ENCODE measurements at places on chromosomes 5 and 9.

- no peak for DNase-seq
Observed at GRCh38 chr9:94557376-94557775, 2.5 kb downstream of the PCAT7 start.

- peak; percentile 87 for DNase-seq
Observed at GRCh38 chr9:110707419-110707818, 38.8 kb downstream of the MUSK start.

GRCh38 chr5:125323613-125324012, 577.2 kb upstream of the ZNF608 start:
- DNase-seq = no peak

- no peak for DNase-seq
Observed at GRCh38 chr5:87195104-87195591, 72.5 kb upstream of the RASA1 start.

- no peak for DNase-seq
Observed at GRCh38 chr9:93994132-93994531, 39.0 kb upstream of the BARX1 start.

DNA sequence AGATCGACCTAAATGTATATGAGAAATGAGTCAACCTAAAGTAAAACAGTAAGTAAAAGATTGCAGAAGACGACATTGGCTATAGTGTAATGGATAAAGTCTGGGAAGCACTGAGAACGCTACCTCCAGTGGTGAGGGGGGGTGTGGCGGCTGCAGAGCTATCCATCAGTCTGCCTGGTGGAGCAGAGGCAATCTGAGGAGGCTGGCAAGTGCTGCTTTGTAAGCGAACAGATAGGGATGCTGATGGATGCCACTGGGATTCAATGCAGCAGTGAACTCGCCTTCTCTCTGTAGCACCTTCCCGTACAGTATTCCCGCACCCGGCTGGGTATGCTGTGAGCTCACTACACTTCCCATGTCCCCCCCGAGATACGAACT, 261.5 kb downstream of the NSG2 start:
- no peak for DNase-seq

- DNase-seq = no peak
Observed at GRCh38 chr9:11182001-11182400, 569.2 kb upstream of the PTPRD start.

- DNase-seq = no peak
Observed at GRCh38 chr5:26530305-26530704, 508.1 kb downstream of the CDH9 start.

DNA sequence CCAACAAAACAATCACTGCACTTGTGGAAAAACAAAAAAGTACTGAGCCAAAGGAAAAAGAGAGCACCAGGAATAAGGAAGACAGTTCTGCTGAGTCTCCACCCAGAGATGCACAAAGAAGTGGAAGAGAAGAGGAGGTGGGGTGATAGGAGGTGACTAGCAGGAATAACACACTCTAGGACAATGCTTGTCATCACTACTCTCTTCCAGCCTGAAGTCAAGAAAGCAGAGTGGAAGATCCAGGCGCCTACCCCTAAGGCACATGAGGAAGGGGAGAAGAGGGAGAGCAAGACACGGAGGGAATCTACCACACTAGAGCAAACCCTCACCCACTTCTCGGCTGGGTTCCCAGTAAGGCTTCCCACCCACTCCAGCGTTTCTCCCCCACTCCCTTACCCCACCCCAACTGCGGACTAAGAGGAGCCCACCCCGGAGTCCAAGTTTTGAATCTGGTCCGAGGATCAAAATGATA, 1.7 kb downstream of the SLIT3 start:
- DNase-seq = no peak

DNA sequence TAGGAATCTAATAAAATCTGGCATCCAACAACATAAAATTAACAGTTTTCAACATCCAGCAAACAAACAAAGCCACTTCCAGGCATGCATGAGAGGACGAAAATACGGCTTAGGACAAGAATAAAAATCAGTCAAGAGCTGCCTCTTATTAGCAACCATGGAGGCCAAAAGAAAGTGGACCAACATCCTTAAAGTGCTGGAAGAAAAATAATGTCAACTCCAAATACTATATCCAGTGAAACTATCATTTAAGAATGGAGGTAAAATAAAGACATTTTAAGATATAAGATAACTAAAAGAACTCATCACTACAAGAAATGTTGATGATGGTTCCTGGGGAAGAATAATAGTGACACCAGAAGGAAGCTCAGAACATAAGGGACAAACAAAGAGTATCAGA, 224.0 kb upstream of the IRX4 start:
- no peak for DNase-seq

- no peak for DNase-seq
Observed at GRCh38 chr5:23895614-23896013, 388.2 kb downstream of the PRDM9 start.

- DNase-seq = no peak
Observed at GRCh38 chr9:69955536-69956355, 87.9 kb upstream of the MAMDC2 start.

- no peak for DNase-seq
Observed at GRCh38 chr5:1853531-1853930, 29.2 kb downstream of the IRX4 start.

GRCh38 chr5:121108725-121109124, 644.6 kb downstream of the PRR16 start:
- no peak for DNase-seq

DNA sequence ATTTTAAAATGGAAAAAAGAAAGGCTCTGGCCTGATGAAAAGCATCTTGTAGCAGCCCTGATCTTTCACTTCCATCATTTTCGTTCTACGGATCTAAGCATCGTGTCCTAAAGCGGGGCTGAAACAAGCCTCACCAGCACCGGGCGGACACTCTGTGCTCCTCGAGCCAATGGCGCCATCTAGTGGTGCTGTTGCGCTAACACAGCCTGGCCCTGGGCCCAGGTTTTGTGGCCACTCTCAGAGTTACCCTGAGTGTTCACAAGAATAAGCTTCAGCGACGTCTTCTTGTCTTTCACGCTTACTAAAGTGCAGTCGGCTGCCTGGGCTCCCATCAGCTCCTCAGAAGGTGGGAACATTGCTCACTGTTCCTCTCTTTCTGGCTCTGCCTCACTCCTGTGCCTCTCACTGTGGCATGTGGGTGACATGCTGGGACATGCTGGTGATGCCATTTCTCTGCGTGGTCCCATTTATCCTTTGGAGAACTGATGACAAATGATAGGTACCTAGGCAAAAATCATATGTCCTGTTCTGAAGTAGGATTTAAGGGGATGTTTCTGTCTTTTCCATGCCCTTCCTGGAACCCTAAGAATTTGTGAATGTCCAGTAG, 32.7 kb downstream of the DMRT3 start:
- DNase-seq = peak; percentile 43

- DNase-seq = no peak
Observed at GRCh38 chr9:113154946-113155345, 4.1 kb downstream of the SLC31A2 start.

- DNase-seq = no peak
Observed at GRCh38 chr5:50711280-50711679, 44.8 kb downstream of the PARP8 start.

DNA sequence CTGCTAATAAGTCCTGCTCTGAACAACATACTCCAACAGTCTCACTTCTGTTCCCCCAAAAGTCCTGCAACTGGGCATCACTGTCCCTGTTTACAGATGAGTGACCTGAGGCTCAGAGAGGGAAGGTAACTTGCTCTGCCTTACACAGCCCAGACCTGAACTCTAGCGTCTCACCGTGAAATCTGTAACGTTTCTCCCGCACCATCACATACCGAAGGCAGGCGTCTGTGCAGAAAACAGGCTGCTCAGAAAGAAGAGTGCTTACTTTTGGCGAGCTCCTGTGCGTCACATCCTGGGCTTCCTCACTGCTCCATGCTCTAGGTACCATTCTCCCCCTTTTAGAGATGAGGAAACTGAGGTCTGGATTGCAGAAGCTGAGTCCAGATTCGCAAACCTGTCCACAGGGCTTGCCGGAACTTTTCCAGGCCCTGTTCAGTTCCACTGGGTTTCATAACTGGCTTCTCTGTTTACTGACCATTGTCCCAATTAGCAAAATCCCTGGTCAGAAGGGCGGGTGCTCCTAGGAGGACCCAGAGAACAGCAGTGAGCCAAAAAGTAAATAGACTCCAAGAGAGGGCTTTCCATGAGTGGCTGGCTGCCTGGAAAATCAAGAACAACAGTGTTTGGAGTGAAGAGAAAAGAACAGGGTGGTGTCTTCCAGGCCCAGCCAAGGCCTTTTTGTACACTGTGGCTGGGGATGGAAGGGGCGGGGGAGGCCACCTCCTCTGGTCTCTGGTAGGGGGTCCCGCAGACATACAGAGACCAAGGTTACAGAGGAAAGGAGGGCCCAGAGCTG, 27.1 kb downstream of the GSN start:
- DNase-seq = no peak

GRCh38 chr5:146034605-146035004, 70.8 kb downstream of the PLAC8L1 start:
- no peak for DNase-seq

DNA sequence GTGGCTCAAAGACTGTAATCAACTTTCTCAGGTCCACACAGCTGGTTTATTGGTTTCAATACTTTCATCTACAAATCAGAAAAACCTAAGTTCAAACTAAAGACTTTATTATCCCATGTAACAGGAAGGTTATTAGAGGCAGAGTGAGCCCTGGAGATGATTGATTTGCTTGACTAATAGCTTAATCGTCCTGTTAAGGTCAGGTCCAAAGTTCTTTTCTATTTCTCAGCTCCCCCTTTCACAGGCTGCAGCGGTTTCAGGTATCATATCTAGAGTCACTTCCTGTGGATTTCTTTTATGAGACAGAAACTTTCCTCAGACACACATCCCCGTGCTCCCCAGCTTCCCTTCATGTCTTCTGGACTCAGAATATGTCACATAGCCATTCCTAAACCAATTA, 166.4 kb downstream of the PRELID2 start:
- DNase-seq = no peak

GRCh38 chr9:125990793-125991220, 243.6 kb downstream of the PBX3 start:
- no peak for DNase-seq

DNA sequence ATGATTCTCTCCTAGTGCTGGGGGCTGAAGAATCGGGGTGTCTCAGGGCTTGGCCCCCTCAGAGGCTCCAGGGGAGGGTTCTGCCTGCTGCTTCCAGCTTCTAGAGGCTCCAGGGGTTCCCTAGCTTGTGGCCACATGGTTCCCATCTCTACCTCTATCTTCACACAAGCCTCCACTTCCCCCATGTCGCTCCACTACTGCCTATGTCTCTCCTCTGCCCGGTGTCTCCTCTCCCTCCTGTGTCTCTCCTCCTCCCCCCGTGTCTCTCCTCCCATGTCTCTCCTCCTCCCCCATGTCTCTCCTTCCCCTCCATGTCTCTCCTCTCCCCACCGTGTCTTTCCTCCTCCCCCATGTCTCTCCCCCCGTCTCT, 12.2 kb upstream of the RNU6ATAC start:
- no peak for DNase-seq

GRCh38 chr5:11130131-11130530, 369.1 kb upstream of the DAP start:
- no peak for DNase-seq

- DNase-seq = no peak
Observed at GRCh38 chr5:118249386-118249785, 739.0 kb downstream of the DTWD2 start.

- no peak for DNase-seq
Observed at GRCh38 chr5:112697322-112697721, 40.4 kb upstream of the APC start.

- DNase-seq = no peak
Observed at GRCh38 chr5:149578896-149579295, 2.4 kb upstream of the ARHGEF37 start.
